ENCODE measurements at places on chromosomes 7 and 10.

DNA sequence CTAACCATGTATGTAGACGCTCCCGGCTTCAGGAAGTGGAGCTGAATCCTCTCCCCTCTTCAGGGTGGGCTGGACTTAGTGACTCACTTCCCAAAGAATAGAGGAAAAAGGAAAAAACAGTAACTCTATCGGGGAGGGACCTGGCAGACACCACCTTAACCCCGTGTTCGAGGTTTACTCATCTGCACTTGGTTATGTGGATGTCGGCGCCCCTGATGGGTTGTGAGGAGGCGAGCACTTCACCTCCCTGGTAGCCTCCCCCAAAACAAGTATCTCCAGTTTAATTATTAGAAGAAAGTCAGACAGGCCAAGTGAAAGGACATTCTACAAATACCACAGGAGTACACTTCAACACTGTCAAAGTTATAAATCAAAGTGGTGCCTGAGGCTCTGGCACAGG is 559.7 kb downstream of the TCERG1L start:
- no peak for DNase-seq

DNA sequence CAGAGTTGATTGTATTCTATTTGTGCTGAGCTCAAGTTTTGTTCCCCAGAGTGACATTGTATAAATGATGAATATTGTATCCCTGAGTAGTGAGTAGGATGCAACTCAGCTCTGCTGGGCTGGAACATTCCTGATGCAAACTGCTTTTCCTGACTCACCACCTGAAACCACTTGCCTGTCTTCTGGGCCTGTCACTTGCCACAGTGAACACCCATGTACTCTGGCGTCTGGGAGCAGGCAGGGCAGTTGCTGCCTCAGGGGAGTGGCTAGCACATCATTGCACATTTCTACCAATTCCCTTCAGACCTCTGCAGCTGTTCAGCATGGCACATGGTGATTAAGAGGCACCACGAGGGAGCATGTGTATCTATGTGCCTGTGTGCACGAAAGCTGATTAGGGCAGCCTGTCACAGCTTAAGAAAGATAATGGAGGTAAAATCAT is 157.3 kb downstream of the SND1 start:
- no peak for DNase-seq

DNA sequence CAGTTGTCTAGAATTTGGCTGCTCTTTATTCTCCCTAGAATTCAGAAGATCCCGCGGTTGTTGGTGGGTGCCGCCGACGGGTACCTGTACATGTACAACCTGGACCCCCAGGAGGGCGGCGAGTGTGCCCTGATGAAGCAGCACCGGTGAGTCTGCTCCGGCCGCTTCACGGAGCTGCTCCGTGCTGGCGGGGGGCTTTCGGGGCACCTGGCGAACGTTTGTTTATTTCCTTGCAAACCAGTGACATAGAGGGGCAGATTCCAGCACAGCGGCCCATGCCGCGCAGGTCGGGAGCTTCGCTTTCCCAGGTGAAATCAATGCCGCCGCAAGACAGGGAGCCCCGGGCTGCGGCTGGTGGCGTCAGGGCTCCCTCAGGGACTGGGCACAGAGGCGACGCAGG is 38.0 kb downstream of the WIPI2 start:
- no peak for DNase-seq

- no peak for DNase-seq
Measured at GRCh38 chr7:27180431-27181420, 4.3 kb downstream of the HOXA11 start.

GRCh38 chr7:42939457-42940240 is 7.5 kb downstream of the MRPL32 start:
- no peak for DNase-seq

DNA sequence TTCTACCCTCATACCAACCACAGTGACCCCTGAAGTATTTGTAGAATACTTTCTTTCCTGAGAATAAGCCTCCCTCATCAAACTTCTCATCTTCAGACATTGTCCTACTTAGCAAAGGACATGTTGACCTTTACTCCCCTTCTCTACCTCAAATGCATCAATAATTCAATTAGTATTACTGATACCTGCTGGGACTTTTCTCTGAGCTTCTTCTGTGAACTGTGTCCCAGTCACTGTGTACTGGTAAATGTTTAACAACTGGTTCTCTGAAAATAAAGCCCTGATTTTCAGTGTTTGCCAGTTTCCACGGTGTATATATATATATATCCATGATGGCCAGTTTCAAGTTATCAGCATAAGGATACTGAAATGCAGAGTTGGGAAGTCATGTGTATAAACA is 12.2 kb downstream of the PANK1 start:
- no peak for DNase-seq

DNA sequence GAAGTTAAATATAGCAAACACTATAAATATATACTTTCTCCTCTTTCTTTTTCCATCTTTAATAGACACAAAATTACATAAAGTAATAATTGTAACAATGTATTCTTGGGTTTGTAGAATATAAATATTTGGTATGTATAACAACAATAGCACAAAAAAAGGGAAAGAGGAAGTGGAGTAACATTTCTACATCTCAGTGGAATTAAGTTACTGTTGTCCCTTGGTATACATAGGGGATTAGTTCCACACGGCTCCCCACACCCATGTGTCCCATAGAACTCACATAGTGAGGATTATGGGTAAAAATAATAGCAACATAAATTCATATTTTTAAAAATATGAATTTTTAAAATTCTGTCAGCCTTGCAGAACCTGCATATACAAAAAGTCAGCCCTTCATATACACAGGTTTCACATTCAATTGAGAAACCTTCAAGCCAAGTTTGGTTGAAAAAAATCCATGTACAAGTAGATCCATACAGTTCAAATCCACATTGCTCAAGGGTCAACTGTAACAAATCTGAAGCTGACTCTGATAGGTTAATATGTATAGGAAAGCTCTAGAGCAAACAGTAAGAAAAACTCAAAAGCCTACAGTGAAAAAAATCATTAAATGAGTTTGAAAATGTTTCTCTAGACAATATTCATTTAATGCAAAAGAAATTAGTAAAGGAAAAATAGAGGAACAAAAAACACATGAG is 92.4 kb downstream of the HYCC1 start:
- no peak for DNase-seq

Data from NCI-H510A (cell line).